ENCODE measurements at places on chromosomes 3 and 15. TPM values are rescaled to one million over a fixed set of nuclear protein-coding genes. Genes with fewer than 3 reads are reported as not detected.

- DNase-seq, result no peak
Measured at GRCh38 chr15:92880796-92881195, 19.3 kb upstream of the CHD2 start.

DNA sequence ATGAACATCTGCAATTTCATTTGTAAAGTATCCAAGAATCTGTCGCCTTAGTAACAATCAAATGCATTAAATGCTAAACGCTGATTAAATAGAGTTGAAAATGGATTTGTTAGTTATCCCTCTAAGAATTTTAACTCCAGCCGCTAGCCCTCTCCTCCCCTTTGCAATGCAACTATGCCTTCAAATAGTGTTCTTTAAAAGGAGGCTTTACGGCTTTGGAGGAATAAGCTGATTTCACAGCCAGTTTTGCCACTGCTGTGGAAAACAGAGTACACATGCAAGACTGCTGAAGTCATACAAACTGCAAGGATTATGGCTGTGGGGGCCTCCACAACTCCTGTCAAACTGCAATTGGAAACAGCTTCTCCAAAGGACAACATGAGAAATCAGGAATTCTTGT lies 89.2 kb downstream of the CERS3 start:
- DNase-seq, result peak; percentile 22

- DNase-seq, result no peak
Measured at GRCh38 chr3:178048768-178049167, 487.5 kb upstream of the KCNMB2 start.

DNA sequence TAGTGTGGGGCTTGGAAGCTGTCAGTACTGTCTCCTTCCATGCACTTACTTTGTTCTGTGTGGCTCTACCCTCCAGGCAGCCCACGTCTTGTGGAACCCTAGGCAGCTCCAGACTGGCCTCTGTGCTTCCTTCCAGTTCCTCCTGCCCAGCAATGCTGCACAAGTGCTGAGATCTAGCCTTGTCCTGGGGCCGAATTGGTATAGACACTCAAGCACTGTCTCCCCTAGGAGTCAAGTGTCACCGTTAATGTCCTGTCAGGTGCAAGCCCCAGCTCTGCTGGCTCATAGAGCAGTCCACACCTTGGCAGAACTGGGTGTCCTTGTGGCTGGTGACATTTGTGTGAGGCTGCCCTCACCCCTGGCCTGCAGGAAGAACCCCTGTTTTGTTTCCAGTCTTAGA lies 130.1 kb downstream of the EEFSEC start:
- DNase-seq, result no peak

DNA sequence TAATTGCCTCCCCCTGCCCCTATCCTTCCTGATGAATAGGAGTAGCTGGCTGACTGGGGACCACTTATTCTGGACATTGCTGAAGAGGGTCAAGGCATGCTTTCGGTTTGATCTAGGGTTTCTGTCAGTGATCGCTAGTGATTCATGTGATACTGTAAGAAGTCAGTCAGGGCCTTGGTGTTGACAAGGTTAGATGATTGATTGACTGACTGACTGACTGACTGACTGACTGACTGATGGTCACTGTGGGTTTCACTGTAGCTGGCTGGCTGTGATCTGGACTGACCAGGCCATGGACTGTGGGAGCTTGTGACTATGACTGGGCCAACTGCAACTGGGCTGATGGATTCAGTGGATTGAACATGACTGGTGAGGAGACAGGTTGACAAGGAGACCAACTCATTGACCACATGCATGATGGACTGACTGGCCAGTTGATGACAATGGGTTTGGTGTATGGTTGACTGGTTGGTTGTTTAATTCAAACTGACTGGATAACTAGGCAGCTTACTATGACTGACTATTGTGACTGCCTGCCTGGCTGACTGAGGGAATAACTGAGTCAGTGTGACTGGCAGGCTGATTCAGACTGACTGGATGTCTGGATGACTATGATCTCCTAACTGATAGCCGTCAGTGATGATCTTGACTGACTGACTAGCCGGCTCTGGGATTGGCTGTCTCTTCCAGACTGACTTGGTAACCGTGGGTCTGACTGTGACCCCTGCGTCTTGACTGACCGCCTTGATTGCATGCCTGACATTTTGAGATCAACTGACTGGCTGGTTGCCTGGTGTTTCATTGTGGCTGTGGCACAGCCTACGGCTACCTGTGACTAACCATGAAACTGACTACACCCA lies 509.9 kb downstream of the SHQ1 start:
- no peak for DNase-seq

DNA sequence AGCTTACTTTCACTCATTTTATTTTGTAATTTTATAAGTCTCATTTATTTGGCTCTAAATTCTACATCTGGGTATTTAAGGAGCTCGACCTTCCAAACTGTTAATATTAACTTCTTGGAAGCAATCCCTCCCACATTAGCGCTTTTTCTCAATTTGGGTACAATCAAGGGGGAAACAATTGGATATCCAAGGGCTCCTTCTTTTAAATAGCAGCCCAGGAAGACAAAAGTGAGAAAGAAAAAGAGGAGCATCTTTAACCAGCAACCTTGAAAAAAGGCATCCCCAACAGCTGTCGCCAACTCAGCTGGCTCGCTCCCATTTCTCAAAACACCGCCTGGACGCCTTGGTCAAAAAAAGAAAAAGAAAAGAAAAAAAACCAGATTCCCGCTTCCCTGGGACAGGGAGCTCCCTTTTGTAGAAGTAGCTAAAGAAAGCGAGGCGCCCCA lies 873 bp downstream of the C3orf70 start:
- no peak for DNase-seq

DNA sequence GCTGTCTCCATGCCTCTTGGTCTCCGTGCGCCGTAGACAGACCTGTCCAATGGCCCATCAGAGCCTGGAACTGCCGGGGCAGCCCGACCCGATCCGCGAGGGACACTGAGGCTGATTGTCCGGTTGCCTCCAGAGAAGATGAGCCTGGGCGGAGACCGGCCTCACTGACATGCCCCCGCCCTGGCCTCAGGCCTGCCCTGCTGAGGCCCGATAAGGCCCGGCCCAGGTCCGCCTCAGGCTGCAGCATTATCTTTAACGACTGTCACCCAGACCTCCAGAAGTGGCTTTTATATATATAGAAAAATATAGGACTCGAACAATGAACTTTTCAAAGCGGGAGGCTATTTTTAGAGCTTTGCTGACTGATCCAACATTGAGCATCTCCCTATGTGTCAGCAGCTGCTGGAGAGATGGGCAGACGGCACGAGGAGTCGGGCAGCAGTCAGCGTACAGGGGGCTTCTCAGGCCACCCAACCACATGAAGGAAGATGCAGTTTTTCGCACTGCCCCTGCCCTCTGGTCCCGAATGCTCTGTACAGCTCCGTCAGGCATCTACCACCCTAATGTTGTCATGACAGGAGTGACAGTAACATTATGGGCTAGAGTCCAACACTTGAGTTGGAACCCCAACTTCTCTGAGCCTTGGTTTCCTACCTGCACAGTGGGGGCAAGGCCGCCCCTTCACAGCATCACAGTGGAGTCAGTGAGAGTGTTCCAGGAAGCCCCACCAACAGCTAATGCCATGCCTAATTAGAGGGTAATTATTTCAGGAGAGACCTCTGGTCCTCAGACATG lies 112.0 kb upstream of the RPL32 start:
- no peak for DNase-seq

DNA sequence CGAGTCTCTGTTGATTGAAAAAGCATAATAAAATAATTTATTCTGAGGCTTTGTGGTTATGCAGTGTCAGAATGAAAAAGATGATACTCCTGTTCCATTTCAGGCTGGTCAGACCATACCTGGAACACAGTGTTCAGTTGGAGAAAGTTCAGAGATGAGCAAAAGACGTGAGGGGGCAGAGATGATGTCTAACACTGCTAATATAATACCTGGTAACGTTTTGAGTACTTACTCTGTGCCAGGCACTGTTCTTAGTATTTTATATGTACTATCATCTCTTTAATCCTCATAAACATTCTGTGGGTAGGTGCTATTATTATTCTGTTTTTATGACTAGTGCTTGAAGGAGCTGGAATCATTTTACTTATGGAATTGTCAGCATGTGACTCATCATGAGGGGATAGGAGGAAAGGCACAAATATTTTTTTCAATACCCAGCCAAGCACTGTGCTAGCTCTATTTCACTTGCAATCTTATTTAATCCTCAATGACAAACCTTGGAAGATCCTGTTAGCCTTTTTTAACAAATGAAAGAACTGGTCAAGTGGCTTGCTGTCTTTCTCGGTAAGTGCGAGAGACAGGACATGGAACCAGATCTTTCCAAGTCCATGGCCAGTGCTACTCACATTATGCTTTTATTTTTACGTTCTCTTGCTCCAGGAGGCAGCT lies 31.8 kb downstream of the IQGAP1 start:
- peak; percentile 38 for DNase-seq

GRCh38 chr3:177578488-177578887 lies 381.2 kb upstream of the TBL1XR1 start:
- no peak for DNase-seq

DNA sequence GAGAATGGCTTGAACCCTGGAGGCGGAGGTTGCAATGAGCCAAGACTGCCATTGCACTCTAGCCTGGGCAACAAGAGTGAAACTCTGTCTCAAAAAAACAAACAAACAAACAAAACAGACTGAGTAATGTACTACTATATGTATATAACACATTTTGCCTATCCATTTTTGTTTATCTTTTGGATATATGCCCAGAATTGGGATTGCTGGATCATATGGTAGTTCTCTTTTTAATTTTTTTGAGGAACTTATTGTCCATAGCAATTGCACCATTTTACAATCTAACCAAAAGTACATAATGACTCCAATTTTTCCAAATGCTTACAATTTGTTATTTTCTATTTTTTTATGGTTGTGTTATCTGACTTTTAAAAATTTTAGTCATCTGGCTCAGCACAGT lies 47.3 kb downstream of the GMPS start:
- no peak for DNase-seq

DNA sequence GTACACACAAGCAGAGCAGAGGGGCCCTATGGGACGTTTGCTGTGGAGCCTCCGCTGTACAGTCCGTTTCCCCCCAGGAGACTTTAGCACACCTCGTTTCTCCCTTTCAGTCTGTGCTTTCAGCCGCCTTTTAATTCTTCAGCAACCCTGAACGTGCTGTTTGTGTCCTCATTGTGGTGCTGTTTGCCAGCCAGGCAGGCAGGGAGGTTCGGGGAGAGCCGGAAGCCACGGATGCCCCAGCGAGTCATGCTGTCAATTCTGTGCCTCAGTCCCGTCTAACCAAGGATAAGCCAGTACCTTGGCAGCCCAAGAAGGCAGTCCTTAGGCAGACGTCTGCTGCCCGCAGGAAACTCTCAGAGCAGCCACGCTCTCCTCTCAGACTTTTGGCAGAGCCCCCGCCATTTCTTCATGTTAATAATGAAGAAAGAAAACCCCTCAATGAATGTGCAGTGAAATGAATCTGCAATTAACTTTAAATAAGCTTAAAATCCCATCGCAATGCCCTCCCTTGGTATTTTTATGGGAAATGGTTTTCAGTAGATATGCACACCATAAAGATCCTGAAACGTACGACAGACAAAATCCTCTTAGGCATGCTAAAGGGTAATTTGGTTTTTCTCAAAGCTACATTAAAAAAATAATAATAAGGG lies 158.6 kb downstream of the UACA start:
- DNase-seq, result no peak

DNA sequence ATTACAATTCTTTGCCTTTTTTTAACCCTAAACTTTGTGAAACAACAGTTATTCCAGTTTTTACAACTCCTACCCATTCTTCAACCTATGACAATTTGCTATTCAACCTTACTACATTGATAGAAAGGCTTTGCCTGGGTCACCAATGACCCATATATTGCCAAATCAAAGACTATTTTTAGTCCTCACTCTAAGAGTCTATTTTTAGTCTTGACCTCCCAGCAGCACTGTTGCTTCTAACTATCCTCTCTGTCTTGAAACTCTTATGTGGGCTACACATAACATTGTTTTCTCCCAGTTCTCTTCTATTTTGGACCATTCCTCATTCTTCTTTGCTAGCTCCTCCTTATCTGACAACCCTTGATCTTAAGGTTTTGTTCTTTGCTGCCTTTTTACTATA lies 71.4 kb downstream of the C3orf80 start:
- no peak for DNase-seq

Gene CTXN2
- polyA plus RNA-seq, result not detected

Gene FAM98B
- 39.8 TPM for polyA plus RNA-seq

Gene TGM5
- polyA plus RNA-seq, result 0.04 TPM

Gene GRK7
- not detected for polyA plus RNA-seq

Gene SI
- polyA plus RNA-seq, result not detected

Gene PCLAF
- 29.9 TPM for polyA plus RNA-seq

Gene TF
- 15.6 TPM for polyA plus RNA-seq

Gene DNASE1L3
- 0.42 TPM for polyA plus RNA-seq

Gene GJD2
- 5.5 TPM for polyA plus RNA-seq

Gene PTX3
- polyA plus RNA-seq, result 9.6 TPM

Gene TRIM42
- not detected for polyA plus RNA-seq

Gene ATP8B4
- polyA plus RNA-seq, result 1.6 TPM
